T-helper 1 cell treated with Interleukin-12 subunit alpha and Interleukin-12 subunit beta and Interleukin-4 antibody, amounts not matched to agents 30 ng/mL and 1 ng/mL, for 36 hours (primary cell): ENCODE measurements at places on chromosomes 5 and 9. TPM values are rescaled to one million over a fixed set of nuclear protein-coding genes. Genes with fewer than 3 reads are reported as not detected.

Gene ASTN2
- total RNA-seq = 5.4 and 5.8 TPM in 2 replicates

Gene IFNK
- total RNA-seq = not detected in 2 replicates

Gene PCDHB15
- total RNA-seq = not detected in 2 replicates

Gene MOB3B
- 0.39 and 0.73 TPM in 2 replicates for total RNA-seq

Gene CDH10
- not detected in 2 replicates for total RNA-seq

Gene LECT2
- total RNA-seq = not detected in 2 replicates

Gene LEAP2
- 2.7 and 3.8 TPM in 2 replicates for total RNA-seq

Gene IRX4
- total RNA-seq = not detected in 2 replicates

Gene GFPT2
- 0.39 TPM in 1 of 2 replicates, not detected in the other for total RNA-seq
